ENCODE measurements at places on chromosomes 3 and 15.
A peak's percentile ranks its signal among the peaks of the same experiment; 100 is the strongest.

DNA sequence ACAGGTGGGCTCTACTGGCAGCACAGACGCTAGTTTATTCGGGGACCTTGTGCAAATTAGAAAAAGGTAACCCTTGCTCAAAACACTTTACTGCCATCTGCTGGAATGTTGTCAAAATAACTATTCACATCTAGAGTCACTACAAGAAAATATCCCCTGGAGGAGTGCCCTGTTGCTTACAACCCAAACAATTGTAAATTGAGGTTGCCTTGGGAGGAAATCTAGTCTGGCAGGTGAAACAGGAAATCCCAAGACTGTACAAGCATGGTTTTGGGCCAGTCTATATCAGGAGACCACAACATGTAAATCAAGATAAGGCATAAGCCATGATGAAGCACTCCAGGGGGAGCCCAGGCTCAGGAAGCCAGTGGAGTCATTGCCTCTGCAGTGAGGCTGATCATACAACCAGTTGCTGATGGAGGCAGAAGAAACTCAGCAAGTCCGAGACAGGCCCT, 136.8 kb upstream of the ACP3 start:
- peak; percentile 64 for DNase-seq

GRCh38 chr15:34606545-34606944, 23.1 kb upstream of the GOLGA8B start:
- no peak for DNase-seq

DNA sequence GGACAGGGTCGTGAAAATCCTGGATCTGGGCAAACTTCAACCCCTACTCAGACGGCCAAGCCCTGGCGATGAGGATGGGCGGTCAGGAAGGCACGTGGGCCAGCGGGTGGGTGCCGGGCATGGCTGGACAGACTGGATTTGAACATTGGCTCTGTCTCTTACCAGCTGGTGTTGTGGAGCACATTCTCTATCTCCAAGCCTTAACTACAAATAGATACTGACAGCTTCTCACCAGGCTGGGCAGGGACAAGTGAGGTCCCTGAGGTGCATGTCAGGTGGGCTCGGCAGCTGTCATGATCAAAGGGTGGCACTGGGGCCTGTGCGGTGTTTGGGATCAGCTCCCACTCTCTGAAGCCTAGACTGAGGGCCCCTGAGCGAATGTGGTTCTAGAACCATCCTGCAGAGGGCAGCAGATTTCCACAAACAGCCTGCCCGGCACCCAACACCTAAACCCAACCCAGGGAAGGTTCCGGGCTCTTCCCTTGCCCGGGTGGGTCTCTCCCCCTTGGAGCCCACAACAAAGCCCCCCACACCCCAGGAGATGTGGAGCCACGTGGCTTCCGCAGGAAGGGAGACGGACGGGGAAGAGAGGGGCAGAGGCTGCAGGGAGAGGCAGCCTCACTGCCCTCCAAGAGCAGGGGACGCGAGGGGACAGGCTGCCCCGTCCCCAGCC, 58.4 kb downstream of the RGMA start:
- DNase-seq = peak; percentile 54

DNA sequence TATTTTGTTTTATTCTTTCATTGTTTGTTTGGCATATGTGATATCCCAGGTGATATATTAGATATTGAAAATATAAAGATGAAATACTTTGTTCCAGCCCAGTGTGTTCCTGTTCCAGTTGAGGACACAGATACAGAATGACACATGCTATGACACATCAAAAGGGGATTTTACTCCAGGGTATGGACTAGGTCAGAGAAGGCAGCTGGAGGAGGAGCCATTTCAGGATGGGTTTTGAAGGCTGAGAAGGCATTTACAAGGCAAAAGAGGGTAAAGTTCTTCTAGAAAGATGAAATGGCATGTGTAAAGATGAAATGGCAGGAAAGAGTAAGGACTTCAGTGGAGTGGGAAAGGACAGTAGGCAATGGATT, 163.8 kb downstream of the ZIC1 start:
- peak; percentile 50 for DNase-seq

DNA sequence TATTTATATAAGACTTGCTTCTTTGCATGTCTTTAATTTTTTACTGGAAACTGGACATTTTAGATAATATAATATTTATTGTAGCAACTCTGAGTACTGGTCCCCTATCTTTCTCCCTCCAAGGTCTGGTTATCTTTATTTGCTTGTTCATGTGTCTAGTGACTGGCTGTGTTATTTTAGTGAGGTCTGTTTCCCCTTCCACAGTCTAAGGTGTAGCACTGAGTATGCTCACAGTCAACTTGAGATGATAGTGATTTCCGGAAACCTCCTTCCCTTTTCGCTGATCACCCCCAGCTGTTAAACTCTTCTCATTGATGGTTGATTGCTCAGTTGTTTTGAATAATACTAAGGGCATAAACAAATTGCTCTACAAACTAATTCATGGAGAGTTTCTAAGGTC, 37.0 kb downstream of the PCNP start:
- no peak for DNase-seq

DNA sequence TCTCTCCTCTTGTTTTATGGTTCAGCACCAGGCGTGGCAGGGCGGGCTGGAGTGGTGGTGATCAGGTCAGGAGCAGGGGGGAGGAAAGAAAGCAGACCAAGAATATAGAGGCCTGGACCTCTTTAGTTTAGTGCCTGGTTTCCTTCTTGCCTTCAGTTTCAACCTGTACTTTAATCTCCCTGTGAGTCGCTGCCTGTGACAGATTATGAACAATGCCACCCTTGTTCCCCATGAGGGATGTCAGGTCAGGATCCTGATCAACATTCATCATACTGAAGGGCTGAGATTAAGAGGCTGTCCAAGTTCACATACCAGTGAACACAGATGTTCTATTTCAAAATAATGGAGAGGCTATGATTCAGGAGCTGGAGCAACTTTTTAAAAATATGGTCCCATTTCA, 11.4 kb downstream of the ENTPD3 start:
- no peak for DNase-seq

DNA sequence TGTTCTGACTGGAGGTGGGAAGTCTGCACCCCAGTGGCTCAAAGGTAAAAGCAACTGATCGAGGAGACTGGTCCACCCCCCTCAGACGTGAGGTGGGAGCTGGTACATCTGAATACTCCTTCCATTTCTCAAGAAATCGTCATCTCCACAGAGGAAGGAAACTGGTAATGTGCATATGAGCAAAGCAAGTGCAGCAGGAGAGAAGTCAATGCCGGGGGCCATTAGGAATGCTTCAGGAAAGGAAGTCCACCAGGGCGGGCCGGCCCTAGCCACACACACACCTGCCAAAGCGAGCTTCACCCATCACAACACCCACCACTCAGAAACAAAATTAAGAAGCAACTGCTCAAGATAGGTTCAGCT, 8.5 kb downstream of the TBC1D2B start:
- DNase-seq = no peak

DNA sequence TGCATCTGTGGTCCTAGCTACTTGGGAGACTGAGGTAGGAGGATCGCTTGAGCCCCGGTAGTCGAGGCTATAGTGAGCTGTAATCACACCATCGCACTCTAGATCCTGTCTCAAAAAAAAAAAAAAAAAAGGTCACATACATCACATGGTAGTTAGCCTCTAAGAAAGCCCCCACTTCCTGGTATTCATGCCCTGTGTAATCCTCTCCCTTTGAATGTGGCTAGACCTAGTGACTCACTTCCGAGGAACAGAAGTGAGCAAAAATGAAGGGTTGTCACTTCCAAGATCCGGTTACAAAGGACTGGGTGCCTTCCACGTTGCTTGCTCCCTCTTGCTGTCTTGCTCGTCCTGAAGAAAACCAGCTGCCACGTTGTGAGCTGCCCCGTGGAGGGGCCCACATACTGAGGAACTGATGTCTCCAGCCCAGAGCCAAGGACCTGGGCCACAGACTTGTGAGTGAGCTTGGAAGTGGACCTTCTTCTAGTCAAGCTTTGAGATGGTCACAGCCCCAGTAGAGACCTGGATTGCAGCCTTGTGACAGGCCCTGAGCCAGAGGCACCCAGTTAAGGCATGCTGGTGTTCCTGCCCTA, 12.6 kb upstream of the LCTL start:
- DNase-seq = no peak

DNA sequence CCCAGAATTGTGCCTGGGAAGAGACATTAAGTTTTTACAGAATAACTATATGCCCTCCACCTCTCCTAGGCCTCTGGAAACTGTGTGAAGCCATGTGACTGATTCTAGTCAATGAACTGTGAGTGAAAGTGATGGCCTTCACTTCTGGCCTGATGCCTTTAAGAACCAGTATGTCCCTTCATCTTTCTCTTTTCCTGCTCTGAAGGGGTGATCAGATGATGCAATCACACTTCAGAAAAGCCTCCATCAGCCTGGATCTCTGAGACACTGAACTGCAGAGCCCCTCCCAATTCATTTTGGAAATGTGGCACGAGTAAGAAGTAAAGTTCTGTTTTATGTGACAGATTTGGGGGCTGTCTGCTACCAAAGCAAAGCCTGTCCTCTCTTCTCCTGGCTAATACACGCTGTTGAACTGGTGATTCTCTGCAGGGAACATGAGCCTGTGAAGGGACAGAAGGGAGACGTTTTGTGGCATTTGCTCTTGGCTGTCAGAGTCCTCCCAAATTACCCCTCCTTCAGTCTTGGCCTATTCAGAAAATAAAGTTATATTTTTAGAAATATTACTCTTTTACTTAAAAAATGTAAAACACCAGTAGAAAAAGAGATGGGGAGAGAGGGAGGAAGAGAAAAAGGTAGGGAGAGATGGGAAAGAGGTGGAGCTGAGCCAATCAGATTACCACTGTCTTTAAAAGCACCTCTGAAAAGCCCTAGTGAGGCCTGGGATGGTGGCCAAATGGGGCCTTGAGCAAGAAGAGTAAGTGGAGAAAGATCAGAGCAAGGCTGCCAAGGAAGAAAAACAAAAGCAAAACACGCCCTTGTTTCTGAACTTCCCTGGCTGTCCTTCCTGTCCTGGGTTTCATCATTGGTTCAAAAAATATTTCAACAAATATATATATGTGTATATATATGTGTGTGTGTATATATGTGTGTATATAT, 40.9 kb upstream of the RYK start:
- DNase-seq = no peak

DNA sequence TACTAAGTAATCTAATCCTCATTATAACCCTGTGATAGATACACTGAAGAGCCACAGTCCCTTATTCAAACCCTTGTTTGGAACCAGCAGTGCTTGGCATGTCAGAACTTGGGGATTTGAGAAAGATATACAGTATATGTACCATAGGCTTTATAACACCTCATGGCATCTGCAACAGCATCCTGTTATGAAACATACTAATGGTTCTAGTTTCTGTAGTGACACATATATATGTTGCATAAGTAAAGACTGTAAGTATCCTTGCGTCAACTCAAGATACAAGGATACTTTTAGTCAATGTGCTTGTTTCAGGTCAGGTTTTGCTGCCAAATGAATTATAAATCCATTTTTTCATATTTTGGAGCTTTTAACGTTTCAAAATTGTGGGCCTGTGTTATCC, 58.5 kb downstream of the CCNL1 start:
- DNase-seq = no peak

GRCh38 chr3:81496407-81497104, 264.9 kb downstream of the GBE1 start:
- DNase-seq = no peak

DNA sequence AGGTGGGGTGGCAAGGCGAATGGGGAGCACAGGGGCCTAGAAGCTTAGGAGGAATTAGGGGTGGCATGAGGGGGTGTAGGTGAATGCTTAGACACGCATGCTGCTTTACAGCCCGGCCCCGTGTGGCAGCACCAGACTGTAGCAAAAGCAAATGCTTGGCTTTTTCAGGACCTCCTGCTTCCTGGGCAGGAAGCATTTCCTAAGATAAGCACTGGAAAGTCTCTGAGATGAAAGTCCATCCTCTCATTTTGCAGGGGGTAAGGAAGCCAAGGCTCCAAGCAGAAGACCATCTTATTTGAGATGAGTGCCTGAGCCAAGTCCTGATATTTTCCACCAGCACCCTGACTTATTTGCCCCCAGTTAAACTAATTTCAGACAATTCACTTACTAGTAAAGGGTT, 12.9 kb downstream of the SSUH2 start:
- no peak for DNase-seq

GRCh38 chr3:32421991-32422859, 30.6 kb downstream of the CMTM7 start:
- peak; percentile 46 for DNase-seq

GRCh38 chr3:99384596-99384995, 253.8 kb upstream of the COL8A1 start:
- no peak for DNase-seq

DNA sequence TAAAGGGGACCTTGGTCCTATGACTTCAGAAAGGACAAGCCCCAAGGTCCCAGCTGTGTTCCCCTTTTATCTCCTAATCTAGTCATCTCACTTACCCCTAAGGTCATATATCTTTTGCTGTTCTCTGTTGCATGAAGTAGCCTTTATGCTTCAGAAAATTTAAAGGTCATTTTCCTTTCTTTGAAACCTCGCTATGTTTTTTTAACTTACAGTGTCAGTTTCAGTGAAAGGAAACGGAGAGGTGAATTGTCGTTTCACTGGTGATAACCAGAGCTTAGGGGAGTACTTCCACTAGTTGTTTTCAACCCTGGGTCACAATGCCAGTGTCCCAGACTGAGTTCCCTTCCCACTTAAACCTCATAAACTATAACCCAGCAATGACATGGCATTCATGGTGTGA, 357.4 kb downstream of the GAP43 start:
- no peak for DNase-seq

DNA sequence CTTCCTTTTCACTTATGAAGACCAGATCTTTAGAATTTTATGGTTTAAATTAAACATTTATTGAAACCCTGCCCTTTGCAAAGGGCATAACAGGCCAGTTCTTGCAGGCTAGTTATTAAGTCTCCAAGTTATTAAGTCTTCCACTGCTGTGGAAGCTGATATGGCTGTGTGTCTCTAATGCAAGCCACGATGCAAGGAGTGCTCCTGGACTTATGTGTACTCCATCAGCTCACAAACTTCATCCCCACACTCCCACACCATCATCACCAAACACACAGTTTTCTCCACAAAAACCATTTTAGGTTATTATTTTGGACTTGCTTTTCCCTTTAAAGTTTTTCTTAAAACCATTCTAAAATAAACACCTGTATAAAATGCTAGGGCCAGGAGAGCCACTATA, 62.4 kb downstream of the ZIC4 start:
- no peak for DNase-seq

DNA sequence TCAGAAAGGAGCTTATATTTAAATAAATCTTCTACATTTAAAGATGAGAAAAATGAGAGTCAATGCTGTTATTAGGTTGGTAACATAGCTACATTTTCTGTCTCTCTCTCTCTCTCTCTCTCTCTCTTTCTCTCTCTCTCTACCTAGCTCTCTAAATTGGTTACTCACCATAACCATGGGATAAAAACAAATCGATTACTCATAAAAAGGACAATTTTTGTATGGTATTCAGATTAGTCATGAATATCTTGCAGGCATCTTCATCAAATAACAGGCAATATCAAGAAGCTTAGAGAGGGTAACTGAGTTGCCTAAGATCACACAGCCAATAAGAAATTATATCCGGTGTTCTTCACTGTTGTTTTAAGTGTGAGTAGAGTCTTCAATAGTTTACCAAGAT, 81.8 kb upstream of the ALCAM start:
- no peak for DNase-seq

- no peak for DNase-seq
Measured at GRCh38 chr15:71091601-71092000, 23.7 kb upstream of the THSD4 start.

GRCh38 chr3:13166243-13167063, 93.2 kb upstream of the IQSEC1 start:
- DNase-seq = no peak

GRCh38 chr3:15616053-15616452, 14.5 kb downstream of the BTD start:
- DNase-seq = no peak

- DNase-seq = no peak
Measured at GRCh38 chr15:61057376-61057775, 171.7 kb downstream of the RORA start.
